Left ventricle myocardium superior (tissue), 1 donor: ENCODE measurements at places on chromosomes 6 and 20. TPM values are rescaled to one million over a fixed set of nuclear protein-coding genes. Genes with fewer than 3 reads are reported as not detected.
A peak's percentile ranks its signal among the peaks of the same experiment; 100 is the strongest.

The HAO1 gene
- total RNA-seq, result not detected

The MPIG6B gene
- total RNA-seq, result 0.52 TPM

The ABHD16B gene
- total RNA-seq, result not detected

The ME1 gene
- total RNA-seq, result 24.9 TPM

The MYLK2 gene
- total RNA-seq, result 0.10 TPM

The TSHZ2 gene
- 5.2 TPM for total RNA-seq

The FAM83B gene
- 3.3 TPM for total RNA-seq

The SLC13A3 gene
- 0.12 TPM for total RNA-seq

DNA sequence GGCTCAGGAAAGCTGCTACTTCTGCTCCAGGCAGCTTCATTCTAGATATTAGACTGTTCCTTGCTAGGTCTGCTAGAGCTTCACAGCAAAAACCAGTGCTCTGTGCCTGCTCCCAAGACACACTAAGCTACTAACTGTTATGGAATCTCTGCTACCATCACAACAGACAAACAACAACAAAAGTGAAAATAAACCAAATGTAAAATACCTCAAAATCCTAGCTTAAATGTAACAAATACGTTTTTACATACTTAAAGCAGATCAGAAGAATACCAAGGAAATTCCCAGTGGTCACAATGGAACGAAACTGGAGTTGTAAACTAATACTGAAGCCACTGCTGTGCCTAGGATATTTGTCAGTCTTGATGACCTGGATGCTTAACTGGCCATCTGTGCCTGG is 84.6 kb upstream of the EZR start:
- no peak for DNase-seq

DNA sequence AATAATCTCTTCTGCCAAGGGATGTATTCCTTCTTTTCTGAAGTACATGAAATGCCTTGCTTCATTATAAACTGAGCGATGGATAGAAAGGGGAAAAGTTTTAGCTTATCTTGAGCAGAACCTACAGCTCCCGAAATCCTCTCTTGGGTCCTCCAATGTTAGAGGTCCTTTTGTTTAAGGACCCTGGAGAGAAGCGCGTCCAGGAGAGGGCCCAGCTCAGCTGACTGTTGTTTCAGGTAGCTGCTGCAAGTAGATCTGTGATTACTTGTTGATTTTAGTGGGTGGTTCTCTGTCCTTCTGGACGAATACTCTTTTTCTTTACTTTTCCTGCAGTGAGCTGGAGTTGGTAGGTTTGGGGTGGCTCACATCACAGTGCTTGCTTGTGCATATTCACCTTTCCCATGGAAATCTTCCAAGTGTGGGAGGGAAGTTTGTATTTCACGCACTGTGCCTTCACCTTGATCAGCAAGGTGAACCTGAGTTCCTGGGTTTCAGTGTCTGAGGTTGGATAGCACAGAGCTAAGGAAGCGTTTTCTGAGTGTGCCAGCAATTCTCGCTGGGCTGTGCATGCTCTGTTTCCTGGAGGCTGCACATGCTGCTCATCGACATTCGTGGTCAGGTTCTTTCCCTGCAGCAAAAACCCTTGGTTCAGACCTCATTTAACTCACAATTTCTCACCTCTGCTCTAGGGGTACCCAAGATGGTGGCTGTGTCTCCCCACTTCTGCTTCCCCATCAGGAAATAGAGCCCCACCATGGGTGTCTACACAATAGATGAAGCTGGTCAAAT is 176.3 kb downstream of the JARID2 start:
- DNase-seq, result no peak

- no peak for DNase-seq
Observed at GRCh38 chr6:81331526-81331925, 421.0 kb downstream of the TENT5A start.

GRCh38 chr6:13526357-13526726 is 38.9 kb upstream of the GFOD1 start:
- DNase-seq, result no peak

GRCh38 chr6:159620947-159621346 is 72.1 kb downstream of the SOD2 start:
- DNase-seq, result no peak

DNA sequence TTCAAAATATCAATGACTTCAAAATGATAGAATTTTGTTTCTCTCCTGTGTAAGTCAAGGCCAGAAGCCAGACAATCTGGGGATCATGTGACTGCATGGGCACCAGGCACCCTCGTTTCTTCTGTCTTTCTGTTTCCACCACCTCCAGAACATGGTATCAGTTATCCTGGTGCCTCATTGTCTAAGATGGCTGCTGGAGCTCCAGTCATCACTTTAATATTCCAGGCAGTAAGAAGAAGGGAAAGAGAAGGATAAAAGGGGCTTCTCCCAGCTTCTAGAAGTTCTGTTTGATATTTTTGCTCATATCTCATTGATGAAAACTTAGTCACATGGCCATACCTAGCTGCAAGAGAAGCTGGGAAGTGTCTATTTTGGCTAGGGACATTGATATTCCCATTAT is 25.7 kb downstream of the ZNF341 start:
- DNase-seq, result no peak

DNA sequence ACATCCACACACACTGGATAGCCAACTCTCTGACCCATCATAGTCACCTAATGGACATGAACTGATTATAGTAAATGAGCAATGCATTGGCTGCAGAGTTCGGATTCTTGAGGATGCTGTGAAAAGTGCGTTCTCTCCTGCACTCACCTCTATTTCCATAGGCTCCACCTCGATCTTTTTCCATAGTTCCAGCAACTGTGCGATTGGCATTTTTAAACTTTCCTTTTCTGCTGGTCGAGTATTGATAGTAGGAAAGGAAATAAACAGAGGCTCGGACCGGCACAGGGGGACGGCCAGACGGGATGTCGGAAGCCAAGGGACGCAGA is 94.4 kb downstream of the RNASET2 start:
- no peak for DNase-seq

- no peak for DNase-seq
Observed at GRCh38 chr6:10690651-10691445, 3.6 kb downstream of the C6orf52 start.

DNA sequence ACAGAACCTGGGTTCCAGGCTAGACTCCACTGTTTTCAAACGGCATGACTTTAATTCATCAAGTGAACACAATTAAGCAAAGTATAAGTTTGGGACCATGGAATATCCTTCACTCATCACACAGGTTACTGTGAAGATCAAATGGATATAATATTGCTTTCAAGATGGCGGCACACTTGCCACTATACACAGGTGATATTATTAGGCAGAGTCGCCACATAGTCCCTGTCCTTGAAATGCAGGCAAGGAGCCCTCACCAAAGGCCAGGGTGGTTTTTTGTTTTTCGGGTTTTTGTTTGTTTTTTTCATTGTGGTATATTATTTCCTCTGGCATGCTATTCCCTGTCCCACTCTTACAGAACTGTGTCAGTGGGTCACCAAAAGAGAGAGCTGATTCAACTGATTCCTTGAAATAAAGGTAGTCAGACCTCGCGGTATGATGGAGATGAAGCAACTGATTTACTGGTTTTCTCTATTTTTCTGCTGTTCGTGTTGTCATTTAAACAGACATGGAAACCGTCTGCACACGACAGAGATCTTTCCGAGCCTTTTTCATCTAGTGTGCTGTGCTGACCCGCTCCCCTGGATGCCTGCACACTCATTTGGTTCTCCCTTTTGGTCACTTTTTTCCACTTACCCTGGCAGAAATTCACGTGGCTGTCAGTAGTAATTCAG is 29.7 kb downstream of the MYB start:
- no peak for DNase-seq

DNA sequence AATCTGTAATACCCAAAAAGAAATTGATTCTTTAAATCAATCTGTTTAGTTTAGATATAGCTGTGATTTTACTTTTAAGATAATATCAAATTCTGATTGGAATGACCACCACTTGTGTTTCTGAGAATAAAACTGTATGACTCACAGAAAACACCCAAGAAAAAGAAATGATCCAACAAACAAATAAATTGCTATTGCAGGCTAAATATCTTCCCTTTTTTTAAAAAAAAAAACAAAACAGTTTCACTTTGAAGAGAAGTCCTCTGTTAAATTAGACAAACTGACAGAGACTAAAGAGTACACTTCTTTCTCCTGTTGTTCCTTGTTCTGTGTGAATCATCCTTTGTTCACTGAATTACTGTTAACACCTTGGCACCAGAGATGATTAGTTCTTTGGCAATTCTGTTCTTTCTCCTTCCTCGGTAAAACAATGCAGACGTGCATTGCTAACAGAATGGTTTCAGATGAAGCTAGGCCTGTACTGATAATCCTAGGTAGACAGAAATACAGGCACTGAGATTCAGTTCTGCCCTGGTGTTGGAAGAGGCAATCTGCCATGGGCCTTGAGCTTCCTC is 895.2 kb upstream of the CITED2 start:
- DNase-seq, result no peak

GRCh38 chr6:31092769-31093505 is 19.4 kb downstream of the C6orf15 start:
- no peak for DNase-seq

DNA sequence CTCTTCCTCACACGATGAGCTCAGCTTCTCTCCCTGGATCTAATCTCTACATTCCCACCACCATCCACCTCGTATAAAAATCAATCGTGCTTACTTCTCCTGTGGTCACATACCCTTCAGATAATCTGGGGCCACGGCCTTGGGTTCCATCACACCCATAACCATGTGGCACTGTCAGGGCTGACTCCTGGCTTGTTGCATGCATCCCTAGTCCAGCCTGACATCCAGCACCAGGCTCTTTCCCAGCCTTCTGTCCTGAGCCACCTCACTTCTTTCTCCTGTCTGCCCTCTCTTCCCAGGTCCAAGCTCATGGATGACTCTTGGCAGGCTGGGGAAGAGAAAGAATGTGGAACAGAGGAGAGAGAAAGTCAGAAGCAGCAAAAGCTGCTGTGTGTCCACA is 199.8 kb downstream of the BACH2 start:
- no peak for DNase-seq

- peak; percentile 76 for DNase-seq
Observed at GRCh38 chr6:152094992-152095592, 287.6 kb downstream of the ESR1 start.

GRCh38 chr6:135115411-135115810 is 60.8 kb upstream of the HBS1L start:
- DNase-seq, result no peak

GRCh38 chr20:46347841-46348803 is 39.8 kb upstream of the CDH22 start:
- peak; percentile 54 for DNase-seq

GRCh38 chr20:62776692-62777527 is 19.4 kb upstream of the MRGBP start:
- no peak for DNase-seq

GRCh38 chr6:168017629-168018028 is 20.2 kb downstream of the KIF25 start:
- DNase-seq, result no peak

DNA sequence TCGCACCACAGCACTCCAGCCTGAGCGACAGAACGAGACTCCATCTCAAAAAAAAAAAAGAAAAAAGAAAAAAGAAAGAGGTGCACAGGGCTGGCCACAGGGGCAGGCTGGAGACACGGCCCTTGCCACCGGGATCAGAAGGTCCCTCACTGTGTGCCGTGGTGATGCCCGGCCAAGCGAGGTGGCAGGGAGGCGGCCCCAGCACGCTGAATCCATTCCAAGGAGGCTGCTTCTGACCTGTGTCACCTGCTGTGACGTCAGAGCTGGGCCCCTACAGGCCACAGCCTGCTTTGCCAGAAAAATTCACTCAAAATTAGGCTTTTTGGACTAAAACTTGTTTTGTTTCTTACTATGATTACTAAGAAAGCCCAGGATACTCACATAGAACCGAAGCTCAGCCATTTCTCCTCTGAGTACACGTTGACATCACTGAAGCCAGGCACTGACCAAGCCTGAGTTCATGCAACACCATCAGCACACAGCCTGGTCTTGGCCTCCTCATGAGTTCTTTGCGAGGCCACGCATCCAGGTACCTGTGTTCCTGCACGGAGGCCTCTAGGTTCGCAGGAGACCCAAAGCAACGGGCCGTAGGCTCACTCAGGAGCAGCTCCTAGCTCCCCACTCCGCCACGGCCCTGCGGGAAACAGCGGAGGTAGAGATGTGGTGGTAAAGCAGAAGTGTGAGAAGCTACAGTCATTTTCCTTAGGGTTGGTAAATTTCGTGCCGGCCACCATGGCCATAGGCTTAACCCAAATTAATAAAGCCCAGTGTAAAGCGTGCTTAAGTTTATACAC is 67.8 kb downstream of the THBS2 start:
- no peak for DNase-seq

DNA sequence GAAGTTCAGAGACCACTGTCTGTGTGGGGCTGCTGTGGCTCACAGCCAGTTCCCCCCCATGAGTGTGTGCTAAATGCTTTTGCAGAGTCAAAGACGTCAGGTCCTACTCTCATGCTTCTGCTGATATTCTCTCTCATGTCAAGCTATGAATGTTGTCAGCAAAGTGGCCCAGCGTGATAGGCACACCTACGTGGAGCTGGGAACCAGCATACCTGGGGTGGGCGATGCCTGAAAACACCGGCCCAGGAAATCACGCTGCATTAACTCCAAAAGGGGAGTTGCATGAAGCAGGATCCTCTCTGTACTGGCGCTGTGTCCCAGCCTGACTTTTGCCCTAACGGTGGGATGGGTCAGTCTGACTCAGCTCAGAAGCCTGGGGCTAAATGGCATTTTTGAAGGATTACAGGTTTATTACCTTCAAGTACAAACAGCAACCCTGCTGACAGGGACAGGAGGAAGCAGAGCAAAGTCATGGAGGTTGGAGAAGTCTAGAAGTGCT is 9.0 kb upstream of the MRPS10 start:
- no peak for DNase-seq

DNA sequence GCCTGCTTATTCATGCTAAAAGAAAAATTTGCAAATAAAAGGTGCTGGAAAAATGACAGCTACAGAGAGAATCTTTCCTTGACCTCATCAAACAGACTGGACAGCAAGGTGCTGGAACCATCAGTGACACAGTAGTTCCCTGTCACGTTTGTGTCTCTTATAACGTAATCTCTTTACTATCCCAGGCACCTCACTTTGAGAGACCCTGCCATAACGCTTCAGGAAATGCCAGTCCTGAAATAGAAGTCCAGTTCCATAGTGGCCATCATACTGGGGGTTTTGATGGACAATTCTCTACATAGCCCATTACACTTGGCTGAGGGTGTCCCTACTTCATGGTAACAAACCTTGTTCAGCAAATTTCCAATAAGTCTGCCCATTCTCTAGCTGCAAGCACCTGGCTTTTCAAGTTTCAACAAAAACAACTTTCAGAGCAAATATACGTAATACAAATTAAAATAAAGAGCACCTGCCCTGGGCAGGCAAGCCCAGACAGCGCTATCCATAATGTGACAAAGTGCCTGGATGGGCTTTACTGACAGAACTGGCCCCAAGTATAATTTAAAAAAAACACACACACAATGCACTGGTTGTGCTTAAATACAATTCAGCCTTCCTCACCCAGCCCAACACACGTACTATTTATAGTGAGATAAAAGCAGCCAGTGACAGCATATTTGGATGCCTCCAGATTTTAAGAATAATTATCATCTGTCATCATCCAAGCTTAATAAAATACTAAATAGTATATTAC is 38.7 kb downstream of the CNKSR3 start:
- DNase-seq, result no peak
